Hypothalamus (tissue), 51 donors: ENCODE measurements at places on chromosomes 5 and 9.

DNA sequence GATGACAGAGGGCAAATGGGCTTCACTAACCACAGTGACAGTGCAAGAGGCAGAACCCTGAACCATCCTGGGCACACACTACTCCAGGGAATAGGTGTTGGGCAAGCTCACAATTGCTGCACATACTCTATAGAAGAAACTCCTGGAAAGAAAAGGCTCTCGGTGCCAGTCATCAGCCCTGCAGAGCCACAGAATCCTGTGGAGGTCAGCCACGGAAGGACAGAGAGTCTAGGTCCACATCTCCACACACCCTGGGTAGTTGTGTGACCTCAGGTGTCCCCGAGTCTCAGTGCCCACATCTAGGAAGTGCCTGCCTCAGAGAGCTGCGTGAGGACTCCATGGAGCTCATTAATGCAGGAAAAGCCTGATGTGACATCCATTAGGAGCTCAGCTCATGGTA lies 16.0 kb upstream of the ANGPTL2 start:
- no peak for DNase-seq

DNA sequence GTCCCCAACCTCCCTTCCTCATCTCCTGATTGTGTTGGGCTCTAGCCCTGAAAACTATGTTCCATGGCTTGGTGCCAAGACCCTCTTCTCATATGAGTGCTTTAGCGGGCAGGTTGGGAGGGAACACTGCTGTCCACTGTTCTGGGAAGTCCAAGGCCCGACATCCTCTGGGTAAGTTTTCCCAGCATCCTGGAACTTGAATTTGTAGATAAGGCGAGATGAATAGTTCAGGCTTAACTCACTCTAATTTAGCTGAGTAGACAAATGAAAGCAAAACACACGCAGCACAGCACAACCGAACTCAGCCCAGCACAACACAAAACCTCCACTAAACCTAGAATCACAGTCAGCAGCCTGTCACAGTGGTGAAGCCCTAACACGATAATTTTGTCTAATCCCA lies 95.3 kb upstream of the SLC28A3 start:
- DNase-seq = no peak

- DNase-seq = no peak
Observed at GRCh38 chr9:18786911-18787650, 245.9 kb downstream of the SAXO1 start.

DNA sequence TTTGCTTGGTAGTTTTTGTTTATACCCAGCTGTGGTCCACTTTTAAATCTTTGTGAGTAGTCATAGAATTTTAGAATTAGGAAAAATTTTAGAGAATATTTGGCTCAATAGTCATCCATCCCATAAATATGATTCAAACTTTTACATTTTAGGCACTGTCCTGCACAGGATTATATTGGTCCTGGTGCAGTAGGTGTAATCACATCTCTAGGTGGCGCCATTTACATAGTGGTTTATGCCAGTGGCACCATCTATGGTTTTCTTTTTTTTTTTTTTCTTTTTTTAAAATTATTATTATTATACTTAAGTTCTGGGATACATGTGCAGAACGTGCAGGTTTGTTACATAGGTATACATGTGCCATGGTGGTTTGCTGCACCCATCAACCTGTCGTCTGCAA lies 260.7 kb upstream of the KCNN2 start:
- no peak for DNase-seq

DNA sequence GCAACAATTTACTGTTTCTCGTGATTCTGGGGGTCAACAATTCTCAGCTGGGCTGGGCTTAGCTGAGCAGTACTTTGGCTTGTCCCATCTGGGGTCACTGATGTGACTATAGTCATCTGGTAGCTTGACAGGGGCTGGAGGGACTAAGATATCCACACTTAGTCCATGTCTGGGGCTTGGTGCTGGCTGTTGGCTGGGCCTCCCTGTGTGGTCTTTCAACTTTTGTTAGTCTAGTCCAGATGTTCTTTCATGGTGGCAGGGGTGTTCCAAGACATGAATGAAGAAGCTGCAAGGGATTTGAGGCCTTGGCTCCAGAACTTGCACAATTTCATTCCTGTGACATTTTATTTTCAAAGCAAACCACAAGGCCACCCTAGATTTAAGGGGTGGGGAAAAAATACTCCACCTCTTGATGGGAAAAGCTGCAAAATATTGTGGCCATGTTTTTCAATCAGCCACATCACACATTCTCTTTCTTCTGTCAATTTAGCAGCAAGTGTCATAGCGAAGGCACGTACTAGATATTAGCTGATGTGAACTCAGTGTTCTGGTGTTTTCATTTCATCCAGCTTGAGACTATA lies 59.2 kb downstream of the TSSK1B start:
- no peak for DNase-seq

DNA sequence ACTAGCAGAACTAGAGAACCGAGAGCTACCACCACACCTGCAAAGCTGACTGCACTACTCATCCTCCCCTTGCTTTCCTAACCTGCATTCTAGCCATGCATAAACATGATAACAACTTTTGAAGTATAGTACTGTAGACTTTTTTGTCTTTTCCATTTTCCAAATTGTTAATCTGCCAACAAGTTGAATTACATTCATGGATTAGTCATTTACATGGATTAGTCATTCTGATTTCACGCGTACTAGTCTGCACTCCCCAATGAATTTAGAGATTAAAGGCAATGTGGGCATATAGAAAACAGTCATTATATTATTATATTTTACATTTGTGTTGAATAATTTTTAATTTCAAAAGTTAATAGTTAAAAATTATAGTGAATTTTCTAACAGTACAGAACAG lies 81.4 kb downstream of the EDIL3 start:
- DNase-seq = no peak

DNA sequence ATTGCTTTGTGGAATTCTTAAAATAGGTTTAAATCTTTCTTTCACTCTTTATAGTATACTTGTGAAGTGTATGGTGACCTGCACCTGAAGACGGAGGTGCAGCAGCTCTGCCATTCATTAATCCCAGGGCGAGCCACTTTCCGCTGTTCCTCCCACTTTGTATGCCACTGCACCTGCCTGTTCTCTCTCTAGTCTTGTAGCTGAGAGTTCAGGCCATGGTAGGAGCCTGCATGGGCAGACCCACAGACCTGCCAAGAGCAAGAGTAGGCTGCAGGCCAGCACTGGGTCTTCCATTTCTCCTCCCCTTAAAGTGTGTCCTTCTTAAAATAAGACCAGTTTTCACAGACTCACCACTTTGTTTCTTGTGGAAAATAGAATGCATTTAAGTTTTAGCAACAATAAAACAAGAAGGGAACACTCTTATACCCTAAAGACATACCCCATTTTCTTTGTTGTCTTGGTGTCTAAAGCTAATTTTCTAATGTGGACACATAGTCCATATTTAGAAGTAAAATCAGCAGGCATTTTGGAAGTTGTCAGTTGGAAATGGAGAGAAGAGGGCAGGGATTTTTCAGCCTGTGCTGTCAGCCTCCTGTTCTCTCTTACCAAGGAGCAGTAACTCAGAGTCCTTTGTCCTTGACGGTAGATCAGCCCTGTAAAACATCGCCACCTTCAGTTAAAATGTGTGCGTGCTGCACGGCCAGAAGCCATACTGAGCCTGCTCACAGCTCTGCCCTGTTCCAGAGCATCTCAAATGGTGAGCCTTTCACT lies 103.2 kb downstream of the SNCAIP start:
- peak; percentile 0 for DNase-seq

GRCh38 chr5:67358186-67358585 lies 161.6 kb upstream of the CD180 start:
- no peak for DNase-seq
